ENCODE measurements at places on chromosomes 5 and 9.

DNA sequence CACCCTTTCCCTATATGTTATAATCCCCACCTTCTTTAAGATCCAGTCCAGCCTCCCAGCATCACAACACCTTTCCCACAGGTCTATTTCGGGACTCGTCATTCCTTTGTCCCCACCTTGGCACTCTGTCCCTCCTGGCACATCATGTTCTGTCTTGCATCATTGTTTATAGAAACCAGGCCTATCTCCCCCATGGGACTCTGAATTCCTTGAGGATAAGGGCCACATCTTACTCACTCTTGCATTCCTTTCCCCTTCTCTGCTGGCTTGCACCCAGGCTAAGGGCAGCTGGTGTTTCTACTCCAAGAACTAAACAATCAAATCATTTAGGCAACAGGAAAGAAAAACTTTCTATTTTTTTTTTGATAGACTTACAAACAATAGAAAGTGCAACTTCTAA, 205.7 kb downstream of the AGTPBP1 start:
- peak; percentile 87 for DNase-seq

DNA sequence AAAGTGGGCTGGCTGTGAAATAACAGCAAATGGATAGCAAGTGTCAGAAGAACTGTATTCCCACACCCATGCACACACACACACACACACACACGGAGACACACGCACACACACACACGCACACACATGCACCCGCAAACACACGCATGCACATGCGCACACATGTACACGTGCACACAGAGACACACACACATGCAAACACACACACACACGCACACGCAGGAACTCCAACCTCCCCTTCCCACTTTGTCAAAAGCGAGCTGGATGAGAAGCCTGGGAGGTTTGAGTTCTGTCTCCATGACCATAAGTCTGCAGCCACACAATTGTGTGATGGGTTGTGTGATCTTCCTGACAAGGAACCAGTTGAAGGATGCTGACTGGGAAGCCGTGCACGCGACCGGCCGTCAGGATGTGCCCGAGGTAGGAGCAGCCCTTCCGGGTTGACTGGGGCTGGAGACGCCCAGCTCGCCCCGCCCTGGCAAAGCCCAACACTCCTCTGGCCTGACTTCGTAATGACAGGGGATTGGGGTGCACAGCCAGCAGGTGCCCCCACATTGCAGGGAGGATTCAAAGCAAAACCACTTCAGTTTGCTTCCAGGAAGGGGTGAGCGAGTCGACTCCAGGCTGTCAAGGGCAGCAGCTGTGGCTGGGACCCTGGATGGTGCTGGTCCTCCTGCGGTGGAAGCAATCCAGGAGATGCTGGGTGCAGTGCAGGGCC, 29.3 kb upstream of the NKD2 start:
- no peak for DNase-seq

DNA sequence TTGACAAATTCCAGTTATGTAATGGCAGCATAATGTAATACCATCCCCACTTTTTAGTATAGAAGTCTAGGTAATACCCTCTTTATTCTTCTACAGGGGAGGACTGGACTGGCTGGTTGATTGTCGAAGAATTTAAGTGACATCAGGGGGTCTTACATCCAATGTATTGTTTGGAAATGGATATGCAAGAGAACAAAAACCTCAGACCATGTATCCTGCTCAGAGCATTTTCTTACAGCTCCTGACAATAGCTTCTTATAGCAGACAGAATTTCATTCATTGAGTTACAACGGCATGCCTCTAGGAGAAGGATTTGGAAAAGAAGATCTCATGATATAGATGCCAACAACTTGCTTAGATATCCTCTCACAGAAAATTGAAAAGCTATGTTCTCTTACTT, 2032.3 kb downstream of the EFNA5 start:
- no peak for DNase-seq

- DNase-seq = no peak
These were observed 50.4 kb upstream of the MTAP start for GRCh38 chr9:21751998-21752397.

DNA sequence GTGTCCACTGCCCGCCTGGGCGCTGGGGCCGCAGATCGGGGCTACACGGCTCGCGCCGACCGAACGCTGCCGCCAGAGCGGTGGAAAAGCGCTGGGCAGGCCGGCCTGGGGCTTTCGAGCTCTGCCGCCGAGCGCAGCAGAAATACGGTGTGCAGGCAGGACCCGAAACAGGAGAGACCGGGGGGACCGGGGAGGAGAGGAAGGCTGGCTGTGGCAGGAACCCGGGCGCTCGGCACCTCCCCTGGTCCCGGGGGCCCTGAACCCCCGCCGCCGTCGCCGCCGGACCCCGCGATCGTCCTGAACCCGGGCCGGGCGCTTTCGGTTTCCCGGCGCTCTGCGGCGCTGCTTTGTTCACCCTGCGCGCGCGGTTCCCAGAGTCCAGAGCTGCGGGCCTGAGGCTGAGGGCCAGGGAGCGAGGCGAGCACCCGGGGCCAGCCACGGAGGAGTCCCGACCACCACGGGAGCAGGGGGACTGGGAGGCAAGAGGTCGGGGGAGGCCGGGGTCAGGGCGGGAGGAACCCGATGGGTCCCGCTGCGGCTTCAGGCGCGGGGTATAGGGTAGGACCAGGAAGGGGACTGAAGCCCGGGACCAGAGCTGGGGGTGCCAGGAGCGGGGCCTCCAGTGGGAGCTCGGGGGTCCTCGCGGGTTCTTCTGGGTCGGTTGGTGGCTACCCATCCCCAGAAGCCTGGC, 12.0 kb downstream of the IRX2 start:
- peak; percentile 27 for DNase-seq

DNA sequence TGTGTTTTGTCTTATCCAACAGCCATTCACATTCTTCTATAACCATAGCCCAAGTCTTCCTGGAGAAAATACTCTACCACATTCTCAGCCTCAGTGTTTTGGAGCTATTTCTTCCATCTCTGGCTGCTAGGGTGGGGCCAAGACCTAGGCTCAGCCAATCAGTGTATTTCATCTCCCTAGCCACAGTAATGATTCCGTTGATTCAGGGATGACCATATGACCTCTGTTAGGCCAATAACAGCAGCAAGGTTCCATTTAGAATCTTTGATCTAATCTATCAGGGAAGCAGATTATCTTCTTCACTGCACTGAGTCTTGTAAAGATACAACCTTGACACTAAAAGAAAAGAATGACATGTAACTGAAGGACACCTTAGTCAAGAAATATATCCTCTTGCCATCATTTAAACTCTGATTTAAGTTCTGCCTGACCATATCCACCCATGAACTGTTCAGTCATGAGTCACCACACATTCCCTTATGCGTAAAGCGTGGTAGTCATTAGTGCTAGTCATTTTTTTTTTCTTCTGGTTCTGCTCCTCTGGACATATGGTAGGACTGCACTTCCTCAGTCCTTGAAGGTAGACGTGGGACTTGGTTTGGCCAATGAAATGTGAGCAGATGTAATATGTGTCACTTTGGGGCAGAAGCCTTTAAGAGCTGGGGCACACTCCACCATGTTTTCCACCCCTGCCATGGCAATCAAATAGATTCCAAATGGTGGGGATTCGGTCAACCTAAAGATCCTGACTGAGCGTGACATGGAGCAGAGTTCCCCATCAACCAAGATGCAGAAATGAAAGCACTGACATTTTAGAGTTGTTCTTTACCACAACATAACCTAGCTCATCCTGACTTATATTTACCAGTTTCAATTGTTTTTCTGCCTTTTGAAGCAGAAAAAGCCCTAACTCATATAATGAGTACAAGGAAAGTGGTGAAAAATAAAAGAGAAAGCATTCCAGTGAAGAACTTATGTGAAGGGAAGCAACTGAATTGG, 12.7 kb upstream of the PRELID2 start:
- DNase-seq = peak; percentile 68

DNA sequence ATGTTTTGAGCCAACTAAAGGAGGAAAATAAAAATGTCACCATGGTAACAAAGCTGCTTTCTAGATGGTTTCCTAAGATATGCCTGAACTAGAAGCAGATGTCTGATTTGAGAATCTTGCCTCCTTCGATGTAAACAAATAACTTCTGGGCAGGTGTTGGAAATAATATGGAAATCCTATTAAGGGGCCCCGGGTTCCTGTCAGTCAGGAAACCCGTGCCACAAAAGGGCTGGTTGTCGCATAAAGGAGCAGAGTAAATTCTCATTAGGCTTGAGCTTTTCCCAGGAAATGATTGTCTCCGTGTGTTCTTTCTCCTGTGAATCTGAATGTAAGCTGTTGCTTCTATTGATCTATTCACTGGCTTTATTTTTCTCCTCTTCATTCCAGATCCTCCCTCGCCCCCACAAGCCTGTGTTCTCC, 90.8 kb downstream of the TLE4 start:
- DNase-seq = no peak

GRCh38 chr5:13505326-13505725, 439.2 kb downstream of the DNAH5 start:
- no peak for DNase-seq
